ENCODE measurements at places on chromosomes 3 and 15.

DNA sequence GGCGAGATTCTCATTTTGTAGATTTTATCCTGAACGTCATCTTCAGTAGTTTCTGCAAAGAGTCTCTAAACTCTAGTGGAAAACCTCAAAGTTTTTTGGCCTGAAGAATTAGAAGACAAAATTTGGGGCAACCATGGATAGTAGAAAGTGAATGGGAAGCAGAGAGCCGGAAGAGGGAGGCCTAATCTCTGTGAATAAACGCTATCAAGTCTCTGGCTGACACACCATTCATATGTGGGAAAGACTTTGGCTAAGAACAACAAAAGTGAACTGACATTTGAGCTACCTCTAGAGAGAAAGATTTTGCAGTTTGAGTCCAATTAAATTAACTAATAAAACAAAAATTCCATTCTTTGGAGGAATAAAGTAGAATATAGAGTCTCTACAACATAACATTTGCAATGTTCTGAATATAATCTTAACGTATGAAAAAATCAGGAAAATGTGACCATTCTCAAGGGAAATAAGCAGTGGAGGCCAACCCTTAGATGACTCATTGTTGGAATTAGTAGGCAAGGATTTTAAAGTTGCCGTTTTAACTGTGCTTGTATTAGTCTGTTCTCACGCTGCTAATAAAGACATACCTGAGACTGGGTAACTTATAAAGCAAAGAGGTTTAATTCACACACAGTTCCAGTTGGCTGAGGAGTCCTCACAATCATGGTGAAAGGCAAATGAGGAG is 184.6 kb downstream of the C3orf38 start:
- DNase-seq: no peak

GRCh38 chr3:142027735-142028134 is 121.6 kb downstream of the TFDP2 start:
- DNase-seq: peak; percentile 23

- DNase-seq: no peak
These were observed 266.0 kb downstream of the VPS13C start for GRCh38 chr15:61794276-61794675.

DNA sequence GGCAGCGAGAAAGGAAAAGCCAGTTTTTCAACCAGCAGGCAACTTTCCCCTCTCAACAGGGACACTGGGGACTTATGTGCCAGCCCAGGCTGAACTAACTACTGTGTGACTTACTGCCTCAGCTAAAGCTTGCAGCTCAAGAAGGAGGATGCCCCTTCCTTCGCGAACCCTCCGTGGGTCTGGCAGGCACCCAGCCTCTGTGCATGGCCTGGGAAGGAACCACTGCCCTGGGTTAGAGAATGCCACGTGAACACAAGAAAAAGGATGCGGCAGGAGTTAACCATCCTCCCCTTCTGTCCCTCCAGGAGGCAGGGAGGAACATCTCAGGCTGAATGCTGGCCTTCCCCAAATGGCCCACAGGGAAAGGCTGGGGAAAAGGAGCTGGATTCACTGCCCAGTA is 29.0 kb downstream of the CHDH start:
- no peak for DNase-seq

DNA sequence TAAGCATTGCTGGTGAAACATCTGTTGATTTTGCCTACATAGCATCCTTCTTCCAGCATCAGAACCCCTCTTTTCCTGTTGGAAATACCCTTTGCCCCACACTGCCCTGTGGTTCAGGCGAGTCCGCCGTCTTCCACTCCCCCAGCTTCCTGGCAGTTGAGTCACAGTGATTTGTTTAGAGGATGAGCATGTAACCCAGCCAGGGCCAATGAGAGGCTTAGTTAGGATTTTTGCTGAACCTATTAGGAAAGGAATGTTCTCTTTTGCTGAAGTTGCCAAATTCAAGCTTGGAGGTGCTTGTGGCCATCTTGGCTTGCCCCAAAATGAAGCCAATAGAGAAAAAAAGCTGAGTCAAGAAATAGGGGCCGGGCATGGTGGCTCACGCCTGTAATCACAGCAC is 19.0 kb upstream of the MEX3B start:
- no peak for DNase-seq

GRCh38 chr15:101232677-101233076 is 19.2 kb downstream of the CHSY1 start:
- DNase-seq: no peak

DNA sequence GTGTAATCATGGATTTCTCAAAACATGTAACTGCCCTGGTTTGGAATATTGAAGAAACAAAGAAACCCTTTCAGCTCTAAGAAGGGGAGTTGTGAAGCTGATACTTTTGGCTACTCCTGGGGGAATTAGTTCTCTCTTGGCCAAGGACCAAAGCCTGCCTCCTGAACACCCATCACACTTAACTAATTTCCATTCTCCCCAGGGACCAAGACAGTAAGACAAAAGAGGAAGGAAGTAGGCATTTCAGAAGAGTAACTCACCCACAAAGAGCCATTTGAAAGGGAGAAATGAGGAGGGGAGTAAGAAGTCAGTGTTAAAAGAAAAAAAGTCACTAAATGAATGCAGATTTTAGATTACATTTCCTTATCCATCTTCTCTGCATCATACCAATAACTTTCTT is 328.0 kb upstream of the SOX2 start:
- DNase-seq: no peak

GRCh38 chr3:58064923-58065638 is 56.9 kb downstream of the FLNB start:
- DNase-seq: no peak

GRCh38 chr3:70943886-70944285 is 631.4 kb upstream of the MDFIC2 start:
- DNase-seq: no peak

- DNase-seq: no peak
These were observed 234.3 kb downstream of the SQOR start for GRCh38 chr15:45869034-45869668.

Measured in femur (tissue), 1 donor.